ENCODE measurements at places on chromosomes 5 and 9.

GRCh38 chr5:176935017-176935416 lies 35.9 kb upstream of the HK3 start:
- DNase-seq = no peak

DNA sequence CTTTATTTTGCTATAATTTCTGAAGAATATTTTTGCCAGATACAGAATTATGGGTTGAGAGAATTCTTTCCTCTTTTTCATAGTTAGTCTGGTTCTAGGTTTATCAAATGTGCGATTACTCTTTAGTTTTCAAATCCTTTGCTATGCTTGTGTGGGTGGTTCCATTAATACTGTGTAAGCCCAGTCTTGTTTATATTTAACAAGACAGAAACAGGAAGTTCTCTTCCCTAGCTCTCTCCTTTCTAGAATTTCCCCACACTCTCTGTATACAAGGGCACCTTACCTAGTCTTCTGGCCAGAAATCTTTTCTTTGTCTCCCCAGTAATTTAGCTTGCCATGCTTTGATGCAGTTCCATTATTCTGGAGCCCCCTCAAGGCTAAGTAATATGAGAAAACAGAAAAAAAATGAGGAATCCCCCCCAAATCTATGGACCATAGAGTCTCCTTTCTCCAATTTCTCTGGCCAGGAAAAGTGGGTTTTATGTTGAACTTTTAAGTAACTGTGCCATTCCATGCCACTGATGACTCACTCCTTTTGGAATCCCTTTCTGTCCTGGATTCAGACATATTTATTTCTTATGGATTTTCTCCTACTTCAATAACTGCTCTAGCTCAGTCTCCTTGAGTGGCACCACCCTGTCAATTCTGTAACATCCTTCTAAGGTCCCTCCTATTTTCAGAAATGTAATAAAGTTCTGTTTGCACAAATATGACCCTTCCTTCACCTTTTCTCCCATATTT lies 1714.1 kb downstream of the EFNA5 start:
- peak; percentile 8 for DNase-seq

DNA sequence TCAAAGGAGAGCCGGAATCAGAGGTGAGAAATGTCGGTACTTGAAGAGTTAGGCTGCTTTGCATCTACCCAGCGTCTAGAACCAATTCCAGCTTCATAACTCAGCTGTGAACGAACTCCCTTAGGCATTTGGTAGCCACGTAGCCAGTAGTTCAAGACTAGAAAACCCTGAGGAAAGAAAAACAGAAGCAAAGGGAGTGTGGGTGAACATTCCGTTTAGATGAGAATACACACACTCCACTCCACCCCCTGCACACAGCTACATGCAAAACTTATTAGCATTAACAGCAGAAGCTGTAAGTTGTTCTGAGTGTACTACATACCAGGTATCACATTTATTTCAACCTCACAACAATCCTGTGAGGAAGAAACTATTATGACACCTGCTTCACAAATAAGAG lies 78.3 kb downstream of the SMIM23 start:
- DNase-seq = peak; percentile 23

DNA sequence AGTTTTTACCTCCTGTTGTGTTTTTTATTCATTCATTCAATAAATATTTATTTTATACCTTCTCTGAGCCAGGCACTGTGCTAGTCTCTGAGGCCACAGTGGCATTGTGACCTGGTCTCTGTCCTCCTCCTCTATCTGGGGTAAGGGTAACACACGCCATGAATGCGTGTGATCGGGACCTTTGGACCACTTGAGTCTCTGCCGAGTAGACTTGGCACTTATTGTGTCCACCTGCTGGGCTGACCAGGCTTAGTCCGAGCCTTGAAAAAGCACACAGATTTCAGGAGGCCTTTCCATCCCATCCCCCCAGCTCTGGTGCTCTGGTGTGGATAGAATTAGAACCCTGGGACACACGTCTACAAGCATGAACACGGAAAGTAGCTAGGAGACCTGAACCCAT lies 58.7 kb downstream of the ERGIC1 start:
- DNase-seq = no peak

DNA sequence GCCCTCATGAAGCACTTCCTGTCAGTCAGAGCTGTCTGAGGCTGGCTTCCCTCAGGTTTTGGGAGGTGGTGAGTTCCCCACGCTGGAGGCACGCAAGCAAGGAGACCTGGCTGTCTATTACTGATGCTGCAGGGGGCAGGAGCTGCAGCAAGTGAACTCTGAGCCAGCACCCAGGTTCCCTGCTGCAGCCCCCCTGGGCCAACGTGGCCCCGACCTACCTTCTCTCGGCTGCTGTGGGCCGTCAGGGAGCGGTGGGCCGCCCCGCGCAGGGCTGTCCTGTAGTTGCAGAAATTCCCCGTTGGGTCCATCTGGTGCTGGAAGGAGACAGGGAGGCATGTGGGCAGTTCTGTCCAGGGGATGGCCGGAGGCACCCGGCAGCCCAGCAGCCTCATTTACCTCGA lies 46.8 kb upstream of the RNF130 start:
- no peak for DNase-seq

- peak; percentile 85 for DNase-seq
Observed at GRCh38 chr9:129885670-129886106, 50.4 kb downstream of the USP20 start.

- peak; percentile 43 for DNase-seq
Observed at GRCh38 chr5:157290156-157290980, 24.4 kb downstream of the CYFIP2 start.

- no peak for DNase-seq
Observed at GRCh38 chr9:34503406-34503805, 19.4 kb downstream of the ENHO start.

GRCh38 chr9:131598121-131598520 lies 52.8 kb downstream of the PRRT1B start:
- DNase-seq = no peak

DNA sequence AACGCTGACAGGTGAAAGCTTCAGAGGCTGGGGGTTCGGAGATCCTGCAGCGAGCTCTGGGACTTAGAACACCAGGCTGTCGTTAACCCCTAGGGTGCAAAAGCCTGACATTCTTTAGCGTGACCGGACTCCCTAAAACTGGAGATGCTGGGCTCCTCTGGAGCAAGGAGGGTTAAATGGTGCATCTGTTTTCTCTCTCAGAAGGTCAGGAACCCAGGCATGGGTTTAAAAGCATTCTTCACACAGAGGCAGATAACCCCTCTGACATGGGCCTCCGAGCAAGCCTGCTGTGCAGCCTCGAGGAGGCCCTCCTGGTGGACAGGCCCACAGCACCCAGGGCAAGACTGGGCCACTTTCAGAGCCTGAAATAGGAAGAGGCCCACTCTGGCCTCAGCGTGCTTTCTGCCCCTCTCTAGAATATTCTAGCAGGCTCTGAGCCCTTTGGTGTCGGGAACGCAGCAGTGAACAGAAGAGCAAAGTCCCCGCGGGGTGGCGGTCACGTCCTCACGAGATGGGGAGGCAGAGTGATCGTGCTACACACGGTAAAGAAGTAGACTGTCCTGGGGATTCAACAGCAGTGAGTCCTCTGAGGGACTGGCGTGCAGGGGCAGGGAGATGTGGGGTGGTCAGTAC lies 124.8 kb downstream of the COL23A1 start:
- DNase-seq = no peak

DNA sequence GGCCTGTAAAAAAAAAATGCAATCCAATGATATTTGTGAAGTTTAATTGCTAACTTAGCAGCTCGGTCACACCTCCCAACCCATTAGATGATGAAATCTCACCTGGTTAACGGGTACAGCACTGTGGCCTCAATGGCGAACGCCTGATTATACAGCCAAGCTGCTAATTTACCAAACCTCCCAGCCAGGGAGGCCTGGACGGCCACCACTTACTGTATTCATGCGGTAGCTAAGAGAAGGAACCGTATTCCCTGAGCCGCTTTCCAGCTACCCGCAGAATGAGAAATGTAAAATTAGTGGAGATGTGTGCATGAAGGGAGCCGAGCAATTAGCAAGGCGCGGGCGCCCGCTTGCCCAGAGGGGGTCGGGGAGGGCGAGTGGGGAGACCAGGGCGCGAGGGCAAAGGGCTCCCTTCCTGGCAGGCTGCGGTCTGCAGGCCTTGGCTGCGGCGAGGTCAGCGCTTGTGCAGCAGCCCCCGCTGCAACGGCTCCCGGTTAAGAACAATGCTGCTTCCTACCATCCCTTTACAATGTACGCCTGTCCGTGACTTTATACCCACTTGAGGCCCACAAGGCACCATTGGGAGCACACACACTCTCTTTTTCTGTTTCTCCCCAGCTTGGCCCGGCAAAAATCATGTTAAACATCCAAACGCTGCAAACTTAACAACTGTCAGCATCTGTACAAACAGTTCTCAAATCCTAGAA lies 70.4 kb upstream of the TBCA start:
- no peak for DNase-seq

DNA sequence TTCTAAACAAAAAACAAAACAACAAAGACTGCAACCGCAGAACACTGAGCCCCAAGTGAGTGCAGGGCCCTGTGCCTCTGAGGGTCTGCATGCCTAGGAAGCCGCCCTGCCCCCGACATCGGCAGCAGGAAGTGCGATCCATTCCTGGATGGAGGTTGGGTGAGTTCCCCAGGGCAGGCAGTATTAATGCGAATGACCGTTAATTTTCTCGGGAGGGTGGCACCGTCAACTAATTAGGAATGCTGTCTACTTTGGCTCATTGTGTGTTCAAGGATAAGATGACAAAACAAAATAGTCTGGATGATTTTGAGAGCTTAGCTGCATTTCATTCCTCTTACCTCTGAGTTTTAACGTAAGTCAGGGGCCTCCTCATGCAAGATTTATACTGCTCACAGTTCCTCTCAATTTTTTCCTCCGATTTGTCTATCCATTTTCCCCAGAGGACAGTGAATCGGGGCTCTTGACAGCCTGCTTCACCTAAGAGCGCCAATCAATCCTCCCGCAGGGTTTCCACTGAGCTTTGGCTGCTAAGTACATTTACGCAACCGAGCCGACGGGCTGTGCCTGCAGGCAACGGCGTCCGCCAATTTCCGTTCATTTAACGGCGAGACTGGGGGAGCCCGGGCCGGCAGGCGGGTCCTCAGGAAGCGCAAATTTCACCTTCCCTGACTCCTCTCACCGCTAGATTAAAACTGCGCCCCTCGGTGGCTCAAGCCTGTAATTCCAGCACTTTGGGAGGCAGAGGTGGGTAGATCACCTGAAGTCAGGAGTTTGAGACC lies 2.9 kb upstream of the NXNL2 start:
- DNase-seq = no peak

DNA sequence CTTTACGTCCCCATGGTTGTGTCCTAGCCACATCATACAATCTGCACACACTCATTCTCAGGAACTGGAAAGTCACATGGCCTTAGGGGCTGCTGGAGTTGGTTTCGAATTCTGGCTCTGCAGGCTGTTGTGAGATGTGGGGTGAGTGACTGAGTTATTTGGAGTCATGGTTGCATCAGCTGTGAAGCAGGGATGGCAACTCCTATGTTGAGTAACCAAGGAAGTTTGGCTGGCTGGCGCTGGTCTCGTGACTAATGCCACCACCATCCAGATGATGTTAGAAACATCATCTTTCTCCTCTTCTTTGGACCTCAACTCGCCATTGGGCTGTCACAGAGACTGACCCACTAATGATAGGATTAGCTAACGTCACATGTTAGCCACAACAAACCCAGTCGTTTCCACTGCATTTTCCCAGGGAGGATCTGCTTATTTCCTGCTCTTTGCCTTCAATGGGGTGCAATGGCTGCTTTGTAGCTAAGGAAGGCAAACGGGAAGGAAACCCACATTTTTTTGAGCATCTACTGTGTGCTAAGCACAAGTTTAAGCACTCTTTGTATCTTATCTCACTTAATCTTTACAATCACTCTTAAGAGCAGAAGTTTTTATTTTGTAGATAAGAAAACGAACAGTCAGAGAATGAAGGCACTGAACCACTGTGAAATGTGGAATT lies 78.1 kb upstream of the UBTD2 start:
- DNase-seq = no peak

DNA sequence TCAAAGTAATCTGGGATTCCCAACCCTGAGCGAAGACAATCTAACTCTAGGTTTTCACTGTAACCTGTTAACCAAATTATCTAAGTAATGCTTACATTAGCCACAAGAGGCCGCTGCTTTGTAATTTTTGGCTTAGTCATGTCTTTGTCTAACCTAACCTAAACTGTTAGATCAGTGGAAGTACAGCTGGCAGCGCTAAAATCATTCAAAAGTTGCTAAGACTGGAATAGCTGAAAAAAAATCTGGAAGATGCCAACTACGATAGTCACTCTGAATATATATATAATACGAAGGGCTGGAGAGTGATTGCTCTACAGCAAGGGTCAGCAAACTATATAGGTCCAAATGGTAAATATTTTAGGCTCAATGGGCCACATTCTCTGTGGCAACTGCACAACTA lies 60.2 kb downstream of the FBXO38 start:
- peak; percentile 53 for DNase-seq

DNA sequence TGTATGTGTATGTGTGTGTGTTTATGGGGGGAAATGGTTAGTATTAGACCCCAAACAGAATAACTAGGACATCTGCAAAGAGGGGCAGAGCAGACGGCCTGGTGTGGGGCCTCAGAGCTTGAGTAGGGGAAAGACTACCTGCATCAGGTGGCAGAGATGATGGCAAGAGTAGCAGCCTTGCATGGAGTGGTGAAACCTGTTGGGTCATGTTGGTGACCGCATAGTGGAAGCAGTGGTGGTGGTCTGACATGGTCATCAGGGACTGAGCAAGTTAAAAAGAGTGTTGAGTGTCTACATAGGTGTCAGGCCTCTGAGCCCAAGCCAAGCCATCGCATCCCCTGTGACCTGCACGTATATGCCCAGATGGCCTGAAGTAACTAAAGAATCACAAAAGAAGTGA lies 153.2 kb downstream of the FGF10 start:
- no peak for DNase-seq

GRCh38 chr5:166582416-166582815 lies 1709.0 kb upstream of the WWC1 start:
- no peak for DNase-seq

DNA sequence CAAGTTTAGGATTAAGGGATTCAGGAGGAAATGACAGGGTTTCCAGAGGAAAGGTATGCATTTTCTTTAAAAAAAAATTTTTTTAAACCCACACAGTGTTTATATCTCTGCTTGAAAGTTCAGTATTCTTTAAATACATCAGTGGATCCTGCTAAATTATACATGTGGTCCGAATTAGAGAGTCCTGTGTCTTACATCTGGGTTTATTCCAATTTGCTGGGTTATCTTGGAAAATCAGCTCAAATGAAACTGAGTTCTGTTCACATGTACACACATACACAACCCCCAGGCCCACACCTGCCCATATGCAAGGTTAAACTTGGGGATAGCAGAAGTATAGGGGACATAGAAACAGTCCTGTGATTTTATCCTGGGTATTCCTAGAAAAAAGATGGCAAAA lies 493.7 kb downstream of the ZNF608 start:
- DNase-seq = no peak

DNA sequence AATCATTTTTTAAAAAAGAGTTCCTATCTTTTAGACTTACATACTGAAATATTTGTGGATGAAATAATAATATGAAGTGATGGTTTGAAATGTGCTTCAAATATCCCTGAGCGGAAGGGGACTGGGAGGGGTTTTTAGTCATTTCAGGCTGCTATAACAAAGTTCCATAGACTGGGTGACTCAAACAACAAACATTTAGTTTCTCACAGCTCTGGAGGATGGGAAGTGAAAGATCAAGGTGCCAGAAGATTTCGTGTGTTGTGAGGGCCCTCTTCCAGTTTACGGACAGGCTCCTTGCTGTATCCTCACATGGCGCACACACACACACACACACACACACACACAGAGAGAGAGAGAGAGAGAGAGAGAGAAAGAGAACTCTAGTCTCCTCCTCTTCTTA lies 27.1 kb upstream of the TEX10 start:
- no peak for DNase-seq

All from HTR-8/SVneo (cell line).